ENCODE measurements at places on chromosomes 12 and 14. TPM values are rescaled to one million over a fixed set of nuclear protein-coding genes. Genes with fewer than 3 reads are reported as not detected.

EML1 gene
- 12.0 TPM for total RNA-seq

VCPKMT gene
- total RNA-seq, result 8.2 TPM

ANGEL1 gene
- 12.4 TPM for total RNA-seq

SLC10A1 gene
- not detected for total RNA-seq

TMEM119 gene
- not detected for total RNA-seq

CIDEB gene
- total RNA-seq, result not detected

IL26 gene
- not detected for total RNA-seq

ASCL1 gene
- total RNA-seq, result not detected

GRIP1 gene
- total RNA-seq, result 8.4 TPM

SLC17A8 gene
- total RNA-seq, result not detected

CLEC12A gene
- not detected for total RNA-seq

CLEC4C gene
- not detected for total RNA-seq

TMEM117 gene
- 9.0 TPM for total RNA-seq

CFAP54 gene
- total RNA-seq, result 0.77 TPM

KIF5A gene
- total RNA-seq, result not detected

FOXM1 gene
- 88.6 TPM for total RNA-seq

RIPK3 gene
- not detected for total RNA-seq

TRIM9 gene
- total RNA-seq, result 2.6 TPM

RND1 gene
- 7.6 TPM for total RNA-seq

TRPV4 gene
- total RNA-seq, result 1.6 TPM

HOTAIR gene
- total RNA-seq, result 3.5 TPM

PPP4R4 gene
- total RNA-seq, result not detected

AQP6 gene
- total RNA-seq, result not detected

WSCD2 gene
- not detected for total RNA-seq

NEUROD4 gene
- not detected for total RNA-seq

CMKLR1 gene
- total RNA-seq, result not detected

Data from PC-3 (cell line).